ENCODE measurements at places on chromosomes 6 and 20. TPM values are rescaled to one million over a fixed set of nuclear protein-coding genes. Genes with fewer than 3 reads are reported as not detected.

DNA sequence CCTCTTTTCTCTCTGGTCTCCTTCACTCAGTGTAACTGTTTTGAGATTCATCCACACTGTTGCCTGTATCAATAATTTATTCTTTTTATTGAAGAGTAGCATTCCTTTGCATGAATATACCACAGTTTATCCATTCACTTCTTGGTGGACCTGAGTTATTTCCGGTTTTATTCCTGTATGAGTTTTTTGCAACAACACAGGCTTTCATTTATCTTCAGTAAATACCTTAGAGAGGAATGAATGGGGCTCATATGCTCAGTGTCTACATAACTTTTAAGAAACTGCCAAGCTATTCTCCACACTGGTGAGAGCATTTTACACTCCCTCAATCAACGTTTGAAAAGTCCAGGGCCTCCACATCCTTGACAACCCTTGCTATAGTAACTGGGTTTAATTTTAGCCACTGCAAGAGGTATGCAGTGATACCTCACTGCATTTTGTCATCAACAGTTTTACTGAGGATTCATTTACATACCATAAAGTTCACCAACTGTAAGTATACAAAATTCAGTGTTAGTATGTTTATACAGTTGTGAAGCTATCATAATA is 154.6 kb downstream of the PDE10A start:
- DNase-seq = no peak

GRCh38 chr6:7992002-7992815 is 72.0 kb downstream of the BLOC1S5 start:
- no peak for DNase-seq

FAM162B gene
- not detected for total RNA-seq

- no peak for DNase-seq
Measured at GRCh38 chr6:81998432-81998831, 246.0 kb upstream of the TENT5A start.

- no peak for DNase-seq
Measured at GRCh38 chr6:41396335-41396734, 60.9 kb downstream of the NCR2 start.

GRCh38 chr6:162157167-162157870 is 570.2 kb downstream of the PRKN start:
- no peak for DNase-seq

GRCh38 chr6:109477184-109477583 is 5.8 kb downstream of the ZBTB24 start:
- DNase-seq = no peak

Data from CD4-positive, alpha-beta memory T cell (primary cell).